Stimulated activated CD8-positive, alpha-beta memory T cell treated with anti-CD3 and anti-CD28 coated beads, Interleukin-7, amount 100 ng/mL, for 48 hours (primary cell): ENCODE measurements at places on chromosomes 3 and 15.

GRCh38 chr3:118477768-118478167 lies 556.9 kb downstream of the IGSF11 start:
- no peak for DNase-seq

DNA sequence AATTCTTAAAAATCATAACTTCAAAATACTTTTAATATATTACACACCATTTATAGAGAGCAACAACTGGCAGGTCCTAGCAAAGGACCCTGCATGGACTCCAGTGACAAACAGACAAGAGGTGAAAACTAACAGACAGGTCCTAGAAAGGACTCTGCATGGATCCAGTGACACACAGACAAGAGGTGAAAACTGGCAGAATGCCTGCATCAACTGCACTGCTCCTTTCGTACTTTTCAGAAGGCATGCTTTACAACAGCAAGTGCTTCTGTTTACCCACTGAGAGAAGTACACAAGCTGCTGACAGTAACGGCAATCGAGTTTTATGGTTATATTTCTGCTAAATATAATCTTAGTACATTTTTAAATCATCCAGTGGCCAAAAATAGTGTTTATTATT lies 24.3 kb upstream of the GP5 start:
- DNase-seq: no peak

GRCh38 chr3:186235554-186235953 lies 126.5 kb downstream of the DGKG start:
- no peak for DNase-seq

DNA sequence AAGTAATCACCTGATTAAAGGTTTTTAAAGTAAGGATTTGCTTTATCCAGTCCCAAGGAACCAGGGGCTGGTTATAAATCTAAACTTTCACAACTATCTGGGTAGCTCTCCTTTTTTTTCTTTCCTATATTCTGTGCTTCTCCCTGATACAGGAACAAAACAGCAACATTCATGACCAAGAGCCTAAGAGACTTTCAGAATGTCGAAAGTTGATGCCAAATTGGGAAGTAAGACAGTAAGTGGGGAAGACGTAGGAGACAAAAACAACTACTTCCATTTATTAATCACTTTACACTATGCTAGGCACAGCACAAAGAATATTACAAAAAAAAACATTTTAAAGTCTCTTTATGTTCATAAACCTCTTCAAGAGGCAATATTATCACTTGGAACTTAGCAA lies 211.6 kb downstream of the MAGI1 start:
- no peak for DNase-seq

DNA sequence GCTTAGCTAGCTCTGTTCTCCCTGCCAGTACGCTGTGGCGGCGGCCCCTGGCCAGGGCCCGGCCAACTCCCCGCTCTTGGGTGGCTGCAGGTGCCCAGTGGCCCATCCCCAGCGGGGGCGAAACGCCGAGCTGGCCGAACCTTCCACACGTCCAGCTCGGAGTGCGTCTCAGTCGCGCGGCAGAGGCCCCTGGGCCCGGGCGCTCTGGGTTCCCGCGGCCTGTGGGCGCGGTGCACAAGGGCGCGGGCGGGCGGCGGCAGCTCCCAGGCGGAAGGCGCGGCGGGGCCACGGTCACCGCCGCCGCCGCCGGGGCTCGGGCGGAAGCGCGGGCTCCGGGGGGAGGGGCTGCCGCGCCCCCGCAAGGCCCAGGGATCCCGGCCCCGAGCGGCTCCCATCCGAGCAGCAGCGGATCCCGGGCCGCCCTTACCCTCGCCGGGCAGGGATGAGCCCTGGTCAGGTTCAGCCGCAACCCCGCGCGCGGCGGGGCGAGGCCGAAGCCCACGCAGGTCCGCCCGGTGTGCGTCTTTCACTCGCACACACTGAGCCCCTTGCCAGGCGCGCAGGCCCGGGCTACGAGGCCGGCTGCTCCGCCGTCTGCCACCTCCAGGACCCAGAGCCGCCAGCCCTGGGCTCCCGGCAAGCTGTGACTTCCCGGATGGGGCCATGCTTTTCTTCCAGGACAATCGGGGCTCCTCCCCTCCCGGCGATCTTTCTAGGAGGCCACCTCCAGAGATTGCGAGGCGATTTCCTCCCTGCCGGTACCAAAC lies 54.2 kb downstream of the CCDC54 start:
- DNase-seq: no peak
